ENCODE measurements at places on chromosomes 4 and X.
A peak's percentile ranks its signal among the peaks of the same experiment; 100 is the strongest.

DNA sequence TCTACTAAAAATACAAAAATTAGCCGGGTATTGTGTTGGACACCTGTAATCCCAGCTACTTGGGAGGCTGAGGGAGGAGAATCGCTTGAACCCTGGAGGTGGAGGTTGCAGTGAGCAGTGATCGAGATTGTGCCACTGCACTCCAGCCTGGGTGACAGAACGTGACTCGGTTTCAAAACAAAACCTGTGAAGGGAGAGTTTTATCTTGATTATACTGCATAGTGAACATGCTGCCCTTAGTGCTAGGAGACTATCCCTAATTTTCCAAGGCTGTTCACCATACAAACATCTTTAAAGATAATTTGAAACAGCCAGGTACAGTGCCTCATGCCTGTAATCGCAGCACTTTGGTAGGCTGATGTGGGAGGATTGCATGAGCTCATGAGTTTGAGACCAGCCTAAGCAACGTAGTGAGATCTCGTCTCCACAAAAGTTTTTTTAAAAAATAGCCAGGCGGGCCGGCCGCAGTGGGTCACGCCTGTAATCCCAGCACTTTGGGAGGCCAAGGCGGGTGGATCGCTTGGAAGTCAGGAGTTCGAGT is 6.2 kb downstream of the AFF1 start:
- DNase-seq, result no peak

DNA sequence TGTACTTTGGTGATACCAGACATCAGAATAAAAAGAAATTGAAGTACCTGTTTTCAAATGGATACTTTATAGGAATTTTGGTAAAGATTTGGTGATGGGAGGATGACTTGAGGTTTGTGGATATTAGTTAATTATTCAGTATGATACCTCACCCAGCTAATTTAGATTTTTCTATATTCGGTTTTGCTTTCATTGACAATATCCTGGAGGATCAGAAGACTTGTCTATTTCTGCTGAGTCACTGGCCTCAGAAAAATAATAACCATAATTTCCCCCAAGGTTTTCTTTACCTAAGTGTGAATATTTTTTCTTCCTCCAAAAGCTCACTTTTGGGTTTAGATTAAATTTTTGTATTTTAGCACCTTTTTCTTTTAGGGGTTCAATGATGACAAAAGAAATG is 100.2 kb downstream of the EGF start:
- no peak for DNase-seq

DNA sequence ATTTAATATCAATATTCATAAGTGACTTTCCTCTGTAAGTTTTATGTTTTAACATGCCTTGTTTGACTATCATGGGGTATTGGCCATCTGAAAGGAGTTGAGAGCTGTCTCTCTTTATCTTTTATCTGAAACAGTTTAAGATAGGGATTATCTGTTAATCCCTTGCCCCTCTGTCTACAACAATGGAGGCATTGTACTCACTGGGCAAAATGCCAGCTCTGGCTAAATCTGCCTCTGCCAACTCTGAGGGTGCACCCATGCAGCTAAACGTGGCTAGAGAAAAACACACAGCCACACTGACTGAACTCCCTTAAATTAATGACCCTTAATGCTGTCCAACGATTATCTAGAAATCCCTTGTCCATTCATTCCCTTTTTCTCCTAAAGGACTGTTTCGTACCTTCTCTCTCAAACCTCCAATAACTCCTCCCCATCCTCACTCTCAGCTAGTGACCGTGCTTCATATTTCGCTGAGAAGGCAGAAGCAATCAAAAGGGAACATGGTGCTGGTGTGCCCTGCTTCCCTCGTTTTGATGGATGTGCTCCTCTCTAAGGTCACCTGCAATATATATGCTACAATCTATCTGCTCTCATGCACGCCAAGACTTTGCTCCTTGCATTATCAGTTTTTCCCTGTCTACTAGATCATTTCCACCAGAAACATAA is 10.3 kb downstream of the PHKA2 start:
- DNase-seq, result peak; percentile 32

- no peak for DNase-seq
Observed at GRCh38 chr4:105189855-105190650, 43.4 kb downstream of the TET2 start.

DNA sequence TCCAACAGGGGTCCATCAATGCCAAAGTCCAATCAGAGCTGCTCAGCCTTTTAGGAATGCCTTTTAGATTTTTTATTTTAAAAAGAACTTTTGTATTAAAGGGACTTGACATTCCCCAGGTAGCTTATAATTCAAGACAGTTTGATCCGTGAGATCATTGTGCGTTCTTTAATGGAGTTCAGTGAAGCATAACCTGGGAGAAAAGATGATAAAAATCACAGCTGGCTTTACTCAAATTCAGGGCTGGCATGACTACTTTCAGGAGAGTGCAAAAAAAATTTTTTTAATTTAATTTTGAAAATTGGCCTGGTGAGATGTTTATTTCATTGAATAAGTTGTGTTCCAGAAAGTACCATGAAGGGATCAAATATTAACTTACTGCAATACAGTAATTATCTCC is 118.2 kb downstream of the VCX2 start:
- DNase-seq, result no peak

Data from WERI-Rb-1 (cell line).